NCI-H1694 (cell line): ENCODE measurements at places on chromosomes 3 and 15.

- no peak for DNase-seq
Measured at GRCh38 chr15:73326157-73326556, 42.6 kb downstream of the HCN4 start.

DNA sequence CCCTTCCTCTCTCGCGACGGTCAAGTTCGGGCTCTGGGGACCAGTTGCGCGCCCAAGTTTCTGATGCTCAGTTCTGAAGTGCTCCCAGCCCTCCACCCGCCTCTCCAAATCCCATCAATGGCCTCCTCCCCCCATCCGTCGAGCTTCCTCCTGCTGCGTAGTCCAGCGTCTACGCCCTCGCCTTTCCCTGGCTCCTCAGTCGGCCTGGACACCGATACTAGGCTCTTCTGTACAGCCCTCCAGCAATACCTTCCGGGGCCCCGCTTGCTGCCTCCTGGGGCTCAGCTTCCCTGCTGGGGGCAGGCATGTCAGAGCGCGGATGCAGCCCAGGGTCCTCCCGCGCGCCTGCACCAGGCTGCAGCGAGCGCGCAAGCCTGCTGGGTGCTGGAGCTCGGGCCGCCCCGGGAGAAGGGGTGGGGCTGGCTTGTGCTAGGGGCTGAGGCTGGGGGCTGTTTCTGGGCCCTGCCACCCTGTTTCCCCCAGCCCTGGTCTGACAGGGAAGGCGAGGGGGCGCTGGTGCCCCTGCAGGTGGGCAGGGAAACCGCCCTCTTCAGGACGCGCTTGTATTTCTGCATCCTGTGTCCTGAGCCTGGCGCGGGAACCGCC is 353.3 kb upstream of the SUCLG2 start:
- no peak for DNase-seq

DNA sequence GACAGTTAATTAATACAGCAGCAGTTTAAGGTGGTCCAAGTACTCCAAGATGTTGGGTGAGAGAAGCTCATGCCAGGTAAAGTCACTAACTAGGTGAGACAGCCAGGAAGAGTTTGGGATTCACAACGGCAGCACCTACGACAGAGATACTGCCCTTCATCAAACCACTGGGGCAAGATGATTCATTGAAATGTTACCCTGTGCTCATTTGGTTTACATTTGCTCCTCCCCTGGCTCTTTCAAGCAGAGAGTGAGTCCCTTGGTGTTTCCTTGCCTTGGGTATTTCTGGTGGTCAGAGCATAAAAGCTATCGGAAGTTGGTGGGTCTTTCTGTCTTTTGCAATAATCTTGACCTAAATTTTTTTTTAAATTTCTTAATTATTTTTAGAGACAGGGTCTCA is 19.9 kb upstream of the PDE8A start:
- no peak for DNase-seq

GRCh38 chr3:112355307-112355687 is 22.3 kb downstream of the CD200 start:
- no peak for DNase-seq

- DNase-seq, result no peak
Measured at GRCh38 chr3:168806871-168807270, 711.1 kb upstream of the GOLIM4 start.

GRCh38 chr15:37783290-37783689 is 151.2 kb upstream of the TMCO5A start:
- no peak for DNase-seq

DNA sequence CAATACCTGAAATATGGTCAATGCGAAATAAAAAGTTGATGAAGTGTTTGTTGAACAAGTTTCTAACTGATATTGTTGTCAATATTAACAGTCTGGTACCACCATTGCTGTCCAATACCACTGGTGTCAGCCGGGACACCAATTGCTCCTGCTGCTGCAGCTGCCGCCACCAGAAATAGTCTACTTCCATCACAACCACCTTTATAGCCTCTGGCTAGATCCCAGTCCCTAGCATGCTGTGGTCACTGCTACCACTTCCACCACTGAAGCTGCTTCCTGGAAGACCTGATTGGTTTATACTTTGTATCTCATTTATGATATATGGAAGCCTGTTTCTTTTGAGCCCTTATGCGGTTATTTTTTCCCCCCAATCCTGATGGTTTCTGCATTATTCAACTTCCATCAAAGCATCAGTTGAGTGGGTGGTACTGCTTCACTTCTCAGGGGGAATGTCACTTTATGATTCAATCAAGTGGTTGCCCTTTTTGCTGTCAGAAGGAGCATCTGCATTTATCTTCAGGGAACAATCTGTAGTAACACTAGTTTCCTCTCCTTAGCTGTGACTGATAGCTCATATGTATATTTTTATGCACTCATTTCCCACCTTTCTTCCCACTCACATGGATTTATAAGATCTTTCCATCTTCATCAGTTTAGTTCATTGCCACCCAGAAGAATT is 11.7 kb downstream of the LNP1 start:
- no peak for DNase-seq

- DNase-seq, result no peak
Measured at GRCh38 chr15:39565851-39566250, 15.0 kb upstream of the THBS1 start.

DNA sequence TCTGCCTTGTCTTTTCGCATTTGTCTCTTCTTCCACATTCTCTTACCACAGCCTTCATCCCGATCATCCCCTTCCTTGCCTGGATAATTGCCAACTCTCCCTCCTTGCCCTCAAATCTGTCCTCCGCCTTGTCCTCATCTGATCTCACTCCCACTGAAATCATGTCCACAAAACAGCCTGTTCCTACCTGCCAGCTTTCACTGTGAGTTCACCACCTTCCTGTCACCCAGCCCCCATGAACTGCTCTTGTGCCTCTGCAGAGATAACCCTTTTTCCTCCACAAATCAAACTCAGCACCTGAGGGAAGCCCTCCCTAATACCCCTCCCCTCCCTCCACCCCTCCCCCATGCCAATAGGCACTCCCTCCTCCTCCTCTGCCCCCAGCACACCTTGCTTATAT is 4.8 kb upstream of the ADCY5 start:
- DNase-seq, result no peak

DNA sequence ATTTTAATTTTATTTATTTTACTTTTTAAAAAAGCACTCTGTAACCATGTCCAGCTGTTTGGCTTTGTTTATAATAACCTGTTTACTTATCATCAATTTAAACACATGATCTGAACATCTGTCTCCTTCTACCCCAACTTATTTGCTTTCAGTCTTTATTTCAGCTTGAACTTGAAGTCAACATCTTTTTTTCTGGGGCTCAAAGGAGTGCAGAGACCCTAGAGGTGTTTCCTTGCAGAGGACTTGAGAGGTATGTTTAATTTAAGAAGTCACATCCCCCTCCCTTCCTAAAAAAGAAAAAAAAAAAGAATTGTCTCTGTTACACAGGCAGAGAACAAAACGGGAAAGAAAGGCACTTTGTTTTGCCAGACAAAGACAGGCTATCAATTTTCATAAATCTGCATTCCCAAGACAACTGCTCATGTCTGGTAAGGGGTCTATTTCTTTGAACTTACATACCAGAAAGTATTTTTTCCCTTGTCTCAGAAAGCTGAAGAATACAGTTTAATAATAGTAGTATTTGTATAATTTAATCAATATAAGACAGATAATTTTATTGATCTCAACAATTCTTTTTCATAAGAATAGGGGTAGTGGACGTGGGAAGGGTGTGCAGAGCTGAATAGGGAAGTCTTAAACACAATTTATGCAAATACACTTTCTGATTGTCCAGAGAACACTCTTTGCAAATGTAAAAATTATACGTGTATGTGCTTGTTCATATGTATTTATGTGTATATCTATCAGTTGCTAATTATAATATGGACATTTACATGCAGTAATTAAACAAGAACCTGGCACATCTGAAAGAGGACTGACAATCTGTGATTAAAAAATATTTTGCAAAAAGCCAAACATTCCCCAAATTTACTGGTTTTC is 109.7 kb upstream of the PDZRN3 start:
- no peak for DNase-seq

DNA sequence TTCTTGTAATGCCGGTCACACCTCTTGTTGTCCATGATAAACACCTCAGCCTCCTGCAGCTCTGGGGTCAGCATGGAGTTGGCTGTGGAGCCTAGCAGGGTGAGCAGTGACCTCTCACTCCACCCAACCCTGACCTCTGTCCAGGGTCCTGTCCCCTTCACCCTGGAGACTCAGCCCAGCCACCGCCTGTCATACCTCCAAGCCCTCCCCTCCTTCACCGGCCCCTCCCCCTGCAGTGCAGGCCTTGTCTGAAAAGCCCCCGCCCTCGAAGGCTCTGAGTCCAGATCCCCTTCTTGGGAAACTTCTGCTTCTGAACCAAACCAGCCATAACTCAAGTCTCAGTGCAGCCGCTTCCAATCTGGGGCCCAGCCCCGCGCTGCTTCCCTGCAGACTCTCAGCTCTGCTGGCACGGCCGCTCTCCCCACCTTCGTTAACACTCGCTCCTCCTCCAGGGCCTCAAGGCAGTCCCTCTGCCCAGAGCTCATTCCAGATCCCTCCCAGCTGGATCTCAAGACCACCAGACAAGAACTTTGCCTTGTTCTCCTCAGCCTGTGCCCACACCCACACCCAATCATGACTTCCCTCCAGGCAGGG is 25.4 kb upstream of the PRSS50 start:
- DNase-seq, result no peak

- no peak for DNase-seq
Measured at GRCh38 chr3:66463730-66464511, 36.9 kb downstream of the LRIG1 start.

DNA sequence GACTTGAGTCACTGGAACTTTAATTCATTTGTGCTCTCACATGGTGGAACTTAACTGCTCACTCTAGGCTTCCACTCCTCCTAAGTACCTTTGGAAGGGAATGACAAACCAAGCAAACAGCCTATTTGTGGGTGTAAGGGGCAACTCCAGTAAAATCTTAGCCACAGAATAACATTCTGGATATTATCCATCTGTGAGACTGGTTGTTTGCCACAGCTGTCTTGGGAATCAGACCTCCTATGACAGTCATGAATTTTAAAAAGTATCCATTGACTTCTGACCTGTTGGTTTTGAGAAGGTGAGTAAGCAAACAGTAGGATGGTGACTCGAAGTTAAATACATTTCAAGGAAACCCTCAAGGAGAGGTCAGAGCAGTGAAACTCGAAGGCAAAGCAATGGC is 147.3 kb upstream of the CDIN1 start:
- DNase-seq, result no peak

DNA sequence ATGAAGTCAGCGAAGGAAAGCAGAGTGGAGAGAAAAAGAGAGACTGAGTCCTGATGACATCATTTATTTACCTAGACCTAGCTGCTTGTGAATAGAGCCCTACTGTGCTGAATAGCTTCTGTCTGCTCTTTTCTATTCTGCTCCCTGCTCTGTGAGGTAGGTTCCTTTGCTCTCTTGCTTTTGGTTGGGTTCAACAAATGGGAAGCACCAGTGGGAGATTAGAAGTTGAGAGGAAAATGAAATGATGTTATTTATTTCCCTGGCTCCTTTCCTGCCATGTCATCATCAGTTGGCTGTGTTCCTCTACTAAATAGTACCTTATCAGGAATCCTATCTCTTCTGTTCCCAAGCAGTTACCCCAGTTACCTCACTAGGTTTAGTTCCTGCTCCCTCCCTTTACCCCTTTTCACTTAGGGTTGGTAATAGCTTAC is 23.5 kb downstream of the DTWD1 start:
- no peak for DNase-seq

- DNase-seq, result no peak
Measured at GRCh38 chr3:128505771-128506170, 12.8 kb upstream of the GATA2 start.

- DNase-seq, result no peak
Measured at GRCh38 chr3:38022896-38023709, 6.3 kb downstream of the PLCD1 start.

DNA sequence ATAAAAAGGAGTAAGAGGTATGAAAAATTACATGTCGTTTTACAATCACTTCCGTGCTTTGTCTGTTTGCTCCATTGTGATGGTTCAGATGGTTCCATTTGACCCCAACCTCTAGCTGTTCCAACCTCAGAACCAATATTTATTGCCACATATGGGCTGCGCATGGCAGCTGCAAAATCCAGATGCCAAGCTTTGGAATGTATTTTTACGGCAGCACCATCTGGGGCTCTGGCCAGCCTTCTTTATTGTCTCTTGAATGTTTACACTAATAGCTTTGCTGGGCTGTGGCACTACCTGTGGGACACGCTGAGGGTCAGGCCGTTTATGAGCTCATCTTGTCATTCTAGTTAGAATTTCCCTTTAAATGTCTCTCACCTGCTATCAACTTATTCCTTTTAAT is 219.8 kb downstream of the ROBO2 start:
- no peak for DNase-seq

GRCh38 chr3:196227629-196228493 is 11.5 kb downstream of the SLC51A start:
- no peak for DNase-seq

GRCh38 chr15:50355619-50355905 is 564 bp upstream of the GABPB1 start:
- DNase-seq, result no peak

DNA sequence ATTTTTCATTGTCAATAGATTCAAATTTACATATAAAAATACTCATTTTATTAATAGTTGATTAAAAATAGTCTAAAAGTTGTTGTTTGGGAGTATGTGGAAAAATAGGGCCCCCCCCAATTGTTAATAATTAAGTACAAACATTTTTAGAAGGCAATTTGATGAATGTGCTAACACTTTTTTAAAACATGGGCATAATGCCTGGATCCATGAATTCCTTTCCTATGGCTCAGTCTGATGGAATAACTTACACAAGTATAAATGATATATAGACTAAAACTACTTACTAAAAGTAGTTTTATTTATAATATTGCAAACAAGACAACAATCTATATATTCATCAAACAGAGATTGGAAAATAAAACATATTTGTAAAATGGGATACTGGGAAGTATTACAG is 247.2 kb upstream of the LRRN1 start:
- no peak for DNase-seq

GRCh38 chr3:567488-568185 is 371.1 kb downstream of the CHL1 start:
- DNase-seq, result no peak

GRCh38 chr3:66073464-66074141 is 34.9 kb upstream of the MAGI1 start:
- no peak for DNase-seq

DNA sequence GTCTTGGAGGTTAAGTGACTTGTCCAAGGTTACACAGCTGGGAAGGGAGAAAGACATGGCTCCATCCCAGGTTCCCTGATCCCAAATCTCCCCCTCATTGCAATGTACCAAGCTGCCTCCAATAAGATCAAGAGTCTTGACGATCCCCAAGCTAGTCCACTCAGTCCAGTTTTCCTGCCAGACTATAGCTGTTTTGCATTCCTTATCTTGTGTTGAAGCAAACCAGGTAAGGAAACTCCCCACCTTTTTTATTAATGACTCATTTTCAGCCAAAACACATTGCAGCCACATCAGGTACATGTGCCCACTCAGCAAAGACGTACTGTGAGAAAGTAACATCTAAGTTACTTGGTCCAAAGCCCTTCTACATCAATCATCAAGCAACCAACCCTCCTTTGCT is 41.9 kb downstream of the LIPC start:
- DNase-seq, result no peak
